ENCODE measurements at places on chromosomes 6 and 20.

DNA sequence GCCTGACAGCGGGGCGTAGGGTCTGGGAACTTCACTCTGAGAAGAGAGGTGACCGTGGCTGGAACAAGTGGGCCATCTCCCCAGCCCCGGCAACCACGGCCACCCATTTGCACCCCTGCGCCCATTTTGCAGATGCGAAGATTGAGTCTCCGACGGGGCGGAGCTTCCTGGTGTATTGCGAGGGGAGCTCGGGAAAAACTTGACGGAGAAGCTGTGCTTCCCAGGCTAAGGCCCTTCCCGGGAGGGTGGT, 653 bp downstream of the ZNF335 start:
- no peak for DNase-seq

GRCh38 chr6:53476964-53477363, 67.9 kb downstream of the GCLC start:
- DNase-seq, result no peak

DNA sequence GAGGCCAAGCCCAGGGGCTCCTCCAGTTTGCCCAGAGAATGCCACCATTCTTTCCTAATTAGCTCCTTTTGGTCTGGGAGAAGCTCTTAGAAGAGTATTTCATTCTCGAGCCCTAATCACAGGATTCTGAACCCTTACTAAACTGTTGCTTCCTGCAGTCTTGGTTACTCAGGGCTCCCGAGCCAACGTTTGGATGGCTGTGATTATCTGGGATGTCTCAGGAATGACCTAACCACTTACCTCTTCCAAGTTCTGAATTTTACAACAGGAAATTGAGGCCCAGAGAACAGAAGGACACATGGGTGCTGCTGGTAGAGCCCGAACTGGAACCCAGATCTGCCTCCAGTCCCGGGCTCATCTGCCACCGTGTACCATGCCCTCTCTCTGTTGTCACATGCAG, 22.2 kb upstream of the PNPLA1 start:
- no peak for DNase-seq

GRCh38 chr6:138663892-138664291, 109.7 kb upstream of the CCDC28A start:
- no peak for DNase-seq

DNA sequence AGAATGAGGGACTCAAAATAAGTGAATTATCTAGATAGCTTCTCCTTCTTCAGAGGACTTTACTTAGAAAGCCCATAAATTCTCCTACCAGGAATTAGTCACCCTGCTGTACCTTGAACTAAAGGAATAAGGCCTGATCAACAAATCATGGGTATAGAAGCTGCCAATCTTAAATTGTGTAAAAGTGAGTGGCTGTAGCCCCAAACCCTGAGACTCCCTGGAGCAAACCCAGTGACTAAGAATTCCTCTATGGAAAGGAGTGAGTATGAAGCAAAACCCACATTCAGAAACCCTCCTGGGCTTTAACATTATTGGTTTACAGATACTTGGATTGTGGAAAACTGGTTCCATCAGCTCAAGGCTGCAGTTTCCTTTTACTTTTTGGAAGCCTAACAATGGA, 285.8 kb upstream of the TBX18 start:
- no peak for DNase-seq

DNA sequence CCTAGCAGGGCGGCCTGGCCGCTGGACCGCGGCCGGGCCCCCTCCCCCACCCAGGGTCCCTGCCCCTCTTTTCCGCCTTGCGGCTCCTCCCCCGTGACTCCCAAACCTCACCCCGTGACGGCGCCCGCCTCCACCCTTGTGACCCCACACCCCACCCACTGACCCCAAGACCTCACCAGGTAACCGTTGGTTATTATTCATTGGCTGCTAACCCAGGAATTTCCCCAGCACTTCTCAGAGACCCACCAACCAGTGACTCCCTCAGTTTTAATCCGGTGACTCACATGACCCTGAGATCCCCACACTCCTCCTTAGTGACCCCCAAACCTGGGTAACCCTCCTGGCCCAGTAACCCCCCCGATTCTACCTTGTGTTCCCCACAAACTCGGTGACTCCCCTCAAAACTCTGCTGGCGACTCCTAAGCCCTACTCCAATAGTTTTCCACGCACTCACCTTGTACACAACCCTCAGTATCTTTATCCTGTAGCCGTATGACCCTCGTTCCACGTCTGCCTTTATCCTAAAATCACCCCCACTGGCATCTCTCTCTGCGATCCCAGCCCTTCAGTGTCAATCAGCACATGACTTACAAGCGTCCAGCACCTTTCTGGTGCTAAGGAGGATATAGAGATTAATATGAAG, 534 bp downstream of the ZNF76 start:
- DNase-seq, result peak; percentile 94

All from CD4-positive, alpha-beta T cell treated with Interleukin-4 for 1 hour (primary cell).